ENCODE measurements at places on chromosomes 4 and X.

- no peak for DNase-seq
Measured at GRCh38 chr4:156803056-156803455, 168.5 kb downstream of the PDGFC start.

GRCh38 chr4:76486588-76487276, 51.7 kb downstream of the SHROOM3 start:
- no peak for DNase-seq

DNA sequence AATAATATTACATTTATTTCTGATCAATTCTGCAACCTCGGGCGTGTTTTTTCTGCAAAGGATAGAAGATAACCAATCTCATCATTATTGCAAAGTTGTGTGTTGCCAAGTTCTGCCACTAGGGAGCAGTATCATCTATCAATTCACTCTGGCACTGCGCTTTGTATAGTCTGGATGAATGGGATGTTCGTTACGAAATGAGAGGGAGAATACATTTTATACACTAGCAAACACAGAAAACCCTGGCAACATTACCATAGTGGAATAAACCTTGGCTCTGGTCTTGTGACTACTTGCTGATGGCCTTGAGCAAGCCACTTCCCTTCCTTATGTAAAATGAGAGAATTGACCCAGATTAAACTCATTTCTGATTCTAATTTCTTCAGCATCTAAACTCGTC, 97.5 kb upstream of the ZNF518B start:
- DNase-seq = peak; percentile 22

DNA sequence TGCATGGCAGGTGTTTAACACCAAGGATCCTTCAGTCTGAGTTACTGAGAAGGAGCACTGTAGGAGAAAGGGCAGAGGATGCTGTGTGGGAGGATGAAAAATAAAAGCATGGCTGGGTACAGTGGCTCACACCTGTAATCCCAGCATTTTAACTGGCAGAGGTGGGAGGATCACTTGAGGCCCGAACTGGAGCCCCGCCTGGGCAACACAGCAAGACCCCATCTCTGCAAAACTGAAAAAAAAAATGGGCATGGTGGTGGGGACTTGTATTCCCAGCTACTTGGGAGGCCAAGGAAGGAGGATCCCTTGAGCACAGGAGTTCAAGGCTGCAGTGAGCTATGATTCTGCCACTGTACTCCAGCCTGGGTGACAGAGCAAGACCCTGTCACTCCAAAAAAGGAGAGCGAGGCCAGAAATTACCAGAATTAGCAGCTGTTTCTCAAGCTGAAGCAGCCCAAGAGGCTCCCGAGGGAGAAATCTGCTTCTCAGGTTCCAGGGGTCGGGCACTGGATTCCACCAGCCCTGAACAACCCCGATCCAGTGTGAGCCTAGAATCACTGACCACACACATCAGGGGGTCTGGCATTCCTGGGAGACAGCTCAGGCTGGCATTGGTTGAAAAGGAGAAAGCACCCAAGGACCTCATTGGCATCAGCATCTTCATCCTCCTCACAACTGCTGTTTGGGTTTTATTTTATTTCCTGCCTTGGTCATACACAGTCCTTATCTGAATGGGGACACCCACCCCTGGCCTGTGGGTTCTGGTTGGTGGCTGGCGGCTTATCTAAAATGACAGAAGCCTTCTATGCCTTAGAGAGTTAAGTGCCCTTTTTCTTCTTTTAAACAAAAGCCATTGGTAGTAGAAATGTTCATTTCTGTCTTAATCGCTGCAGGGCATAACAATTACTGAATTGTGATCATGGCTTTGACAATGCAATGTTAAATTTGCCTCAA, 66.3 kb upstream of the TRIM2 start:
- no peak for DNase-seq

- no peak for DNase-seq
Measured at GRCh38 chr4:170124406-170124805, 34.6 kb upstream of the AADAT start.

DNA sequence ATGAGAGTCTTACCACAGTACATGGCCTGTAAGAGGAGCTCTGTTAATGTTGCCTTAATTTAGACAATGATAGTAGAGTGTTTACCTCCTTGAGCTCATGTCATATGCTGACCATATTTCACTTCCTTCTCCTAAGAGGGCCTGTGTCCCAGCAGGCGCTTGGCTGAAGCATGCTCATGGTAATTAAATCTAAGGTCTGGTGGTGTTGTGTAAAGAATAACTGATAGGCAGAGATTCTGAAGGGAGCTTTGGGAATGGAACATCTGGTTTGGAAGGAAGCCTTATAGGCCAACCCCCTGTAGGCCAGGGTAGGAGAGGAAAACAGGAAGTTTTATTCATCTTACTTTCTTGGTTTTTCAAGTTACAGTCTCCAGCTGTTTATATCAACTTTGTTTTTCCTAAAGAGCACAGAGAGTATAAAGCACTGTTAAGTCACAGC, 300.2 kb downstream of the USP46 start:
- no peak for DNase-seq

GRCh38 chrX:109773374-109773773, 40.3 kb upstream of the ACSL4 start:
- DNase-seq = no peak

- no peak for DNase-seq
Measured at GRCh38 chr4:186935901-186936300, 212.2 kb upstream of the FAT1 start.

- no peak for DNase-seq
Measured at GRCh38 chr4:95068818-95069478, 311.2 kb downstream of the BMPR1B start.

GRCh38 chrX:4373791-4374190, 660.3 kb upstream of the PRKX start:
- DNase-seq = no peak

DNA sequence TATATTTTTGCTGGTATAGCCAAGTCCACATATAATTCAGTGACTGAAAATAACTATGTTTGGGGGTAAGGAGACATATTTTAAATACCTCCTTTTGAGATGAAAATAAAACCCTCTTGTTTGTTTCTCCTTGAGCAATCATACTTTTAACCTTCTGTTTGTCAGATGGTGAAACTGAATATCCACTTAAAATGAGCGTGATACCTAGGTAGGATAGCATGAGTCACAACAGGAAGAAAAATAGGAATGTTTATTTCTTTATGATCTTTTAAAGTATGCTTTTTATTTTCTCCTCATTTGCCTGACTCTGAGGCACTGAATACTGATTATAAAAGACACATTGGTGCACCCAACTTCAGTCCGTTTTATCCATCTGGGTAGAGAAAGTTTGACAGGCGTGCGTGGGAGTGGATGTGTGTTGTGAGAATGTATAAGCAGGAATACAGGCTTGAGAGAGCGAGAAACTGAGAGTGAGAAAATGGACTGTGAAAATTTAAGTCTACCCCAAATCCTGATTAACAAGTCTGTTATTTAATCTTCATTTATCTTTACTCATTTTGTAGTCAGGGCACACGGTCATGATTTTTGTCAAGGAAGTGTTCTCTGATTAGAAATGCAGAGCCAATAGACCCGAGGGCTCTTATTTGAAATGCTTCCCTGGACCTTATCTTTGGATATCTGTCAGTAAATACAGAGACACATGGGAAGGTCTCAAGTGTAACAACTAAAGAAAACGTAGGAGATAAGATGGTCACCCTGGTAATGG, 62.1 kb upstream of the ANTXR2 start:
- no peak for DNase-seq

GRCh38 chrX:63713526-63713925, 71.5 kb downstream of the ARHGEF9 start:
- DNase-seq = no peak

DNA sequence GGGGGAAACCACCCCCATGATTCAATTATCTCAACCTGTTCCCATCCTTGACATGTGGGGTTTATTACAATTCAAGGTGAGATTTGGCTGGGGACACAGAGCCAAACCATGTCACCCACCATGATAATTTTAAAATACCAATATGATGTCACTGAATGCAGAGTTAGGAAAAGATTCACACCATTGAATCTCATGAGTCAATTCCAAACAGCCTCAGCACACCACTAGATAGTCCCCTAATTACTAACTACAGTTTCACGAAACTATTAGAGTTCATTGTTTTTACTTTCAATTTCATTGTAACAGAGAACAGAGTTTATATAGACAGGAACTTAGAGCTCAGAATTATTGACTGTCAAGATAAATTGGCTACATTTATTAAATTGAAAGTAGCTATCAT, 410.2 kb downstream of the FAM47A start:
- no peak for DNase-seq

DNA sequence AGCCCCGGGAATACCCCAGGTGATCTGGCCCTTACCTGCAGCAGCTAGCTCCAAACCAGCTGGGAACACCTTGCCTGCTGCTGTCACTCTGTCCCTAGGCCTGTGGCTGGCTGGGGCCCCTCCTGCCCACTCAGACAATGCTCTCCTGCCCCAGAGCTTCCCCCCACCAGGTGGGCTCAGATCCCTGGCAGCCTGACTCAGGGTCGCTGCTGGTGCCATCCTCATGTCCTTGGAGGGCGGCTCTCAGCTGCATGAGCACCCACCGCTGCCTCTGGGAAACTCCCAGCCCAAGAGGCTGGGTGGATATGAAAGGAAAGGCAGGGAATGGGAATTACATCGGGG, 15.8 kb downstream of the C4orf50 start:
- no peak for DNase-seq

- DNase-seq = no peak
Measured at GRCh38 chr4:102815981-102816380, 11.4 kb downstream of the UBE2D3 start.

All from SK-N-MC (cell line).